ENCODE measurements at places on chromosomes 6 and 20. TPM values are rescaled to one million over a fixed set of nuclear protein-coding genes. Genes with fewer than 3 reads are reported as not detected.

GRCh38 chr6:137847748-137848147 lies 19.3 kb upstream of the TNFAIP3 start:
- H3K27me3 ChIP-seq, result no peaks in the 10 kb centered on the region
- H3K27ac ChIP-seq, result no peak overlapping the region
- DNase-seq, result no peak

DNA sequence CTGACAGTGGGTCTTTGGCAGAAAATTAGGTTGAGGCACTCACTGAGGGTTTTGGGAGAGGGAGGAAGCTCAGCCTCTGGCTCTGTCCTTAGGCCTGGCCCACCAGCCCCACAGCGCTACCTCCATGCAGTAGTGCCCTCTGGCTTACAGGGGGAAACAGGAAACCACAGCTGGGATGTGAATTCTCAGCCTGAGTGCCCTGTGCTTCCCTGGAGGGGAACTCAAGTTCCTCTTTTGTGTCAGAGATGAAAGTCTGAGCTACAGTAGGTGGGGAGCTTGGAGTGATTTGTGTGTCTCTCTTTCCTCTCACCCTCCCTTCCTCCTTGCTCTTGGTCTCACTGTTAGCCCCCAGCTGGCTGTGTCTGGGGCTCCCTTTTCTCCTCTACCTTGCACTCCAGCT lies 48.2 kb upstream of the BLCAP start:
- H3K36me3 ChIP-seq, result no peaks in the 10 kb centered on the region
- no peaks in the 10 kb centered on the region for H3K4me1 ChIP-seq
- H3K27ac ChIP-seq, result no peak overlapping the region
- DNase-seq, result no peak
- peaks cover 57% of the 10 kb centered on the region for H3K27me3 ChIP-seq

ELOVL4 gene
- total RNA-seq, result 6.1 TPM

BPIFB1 gene
- not detected for total RNA-seq

NKX2-2 gene
- total RNA-seq, result not detected

DNA sequence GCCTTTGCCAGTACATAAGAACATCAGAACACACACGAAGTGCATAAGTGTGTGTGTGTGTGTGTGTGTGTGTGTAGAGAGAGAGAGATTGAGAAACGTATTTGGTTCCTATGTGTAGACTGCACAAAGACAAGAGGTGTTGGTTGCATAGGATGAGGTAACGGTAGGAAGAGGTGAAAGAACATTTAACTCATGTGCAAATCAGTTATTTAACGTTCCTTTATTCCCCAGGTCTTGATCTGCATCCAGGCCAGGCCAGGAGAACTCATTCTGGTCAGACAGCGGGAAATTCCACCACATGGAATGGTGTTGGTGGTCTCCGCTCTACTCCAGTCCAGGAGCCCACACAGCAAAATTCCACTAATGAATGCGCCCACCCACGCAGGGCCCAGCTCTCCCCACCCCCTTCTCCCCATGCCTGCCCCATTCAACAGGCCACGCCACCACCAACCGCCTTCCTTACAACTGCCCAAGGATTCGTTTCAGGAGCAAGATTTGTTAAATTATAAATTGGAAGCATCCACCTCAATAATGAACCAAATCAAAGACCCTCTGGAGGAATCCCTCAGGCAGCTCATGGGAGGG lies 86.8 kb downstream of the CLIC5 start:
- no peaks in the 10 kb centered on the region for H3K36me3 ChIP-seq
- no peak overlapping the region for H3K27ac ChIP-seq
- H3K27me3 ChIP-seq, result peaks cover 15% of the 10 kb centered on the region
- DNase-seq, result no peak

DNA sequence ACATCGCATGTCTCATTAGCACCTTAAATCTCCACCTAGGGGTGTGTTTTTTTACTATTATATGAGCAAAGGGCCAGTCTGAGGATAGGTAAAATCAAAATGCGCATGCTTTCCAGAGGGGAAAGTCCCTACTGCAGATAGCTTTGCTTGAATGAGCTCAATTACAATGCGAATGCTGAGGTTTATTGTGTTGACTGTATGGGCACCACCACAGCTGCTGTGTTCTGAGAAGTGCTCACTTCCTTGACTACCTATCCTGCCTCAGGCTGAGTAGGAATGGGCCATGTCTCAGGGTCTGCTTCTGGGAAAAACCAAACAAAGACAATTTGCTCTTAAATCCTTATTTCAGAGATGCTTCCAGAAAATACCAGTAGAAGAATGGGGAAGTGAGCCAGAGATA lies 36.6 kb downstream of the MOCS1 start:
- H3K27me3 ChIP-seq, result no peaks in the 10 kb centered on the region
- H3K4me3 ChIP-seq, result no peak overlapping the region
- no peak for DNase-seq
- peaks cover 38% of the 10 kb centered on the region for H3K36me3 ChIP-seq
- peak overlapping the region; percentile 84 for H3K27ac ChIP-seq
- H3K4me1 ChIP-seq, result peaks cover 4% of the 10 kb centered on the region

GRCh38 chr6:82506526-82506925 lies 142.9 kb downstream of the TPBG start:
- H3K4me3 ChIP-seq, result no peak overlapping the region
- no peaks in the 10 kb centered on the region for H3K36me3 ChIP-seq
- H3K27ac ChIP-seq, result no peak overlapping the region
- no peaks in the 10 kb centered on the region for H3K4me1 ChIP-seq
- no peak for DNase-seq
